ENCODE measurements at places on chromosomes 3 and 15.

- peak; percentile 10 for DNase-seq
These were observed 111.7 kb downstream of the NUP210 start for GRCh38 chr3:13308380-13308801.

DNA sequence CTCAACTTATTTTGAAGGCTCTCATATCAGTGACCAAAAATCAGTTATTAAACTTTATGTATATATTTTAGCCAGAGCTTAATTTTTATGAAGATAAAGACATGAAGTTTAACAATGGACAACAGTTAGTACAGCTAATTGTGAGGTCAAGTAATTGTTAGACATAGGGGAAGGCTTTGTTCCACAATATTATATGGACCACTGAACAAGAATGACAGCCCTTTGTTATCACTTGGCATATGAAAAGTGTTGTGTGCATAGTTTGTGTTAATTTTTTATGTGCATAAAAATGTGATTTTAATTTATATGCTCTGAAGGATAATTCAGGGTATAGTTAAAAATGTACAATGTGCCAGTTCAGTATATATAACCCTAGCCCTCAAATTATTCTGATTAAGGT is 12.0 kb downstream of the DNAJC19 start:
- DNase-seq, result no peak

- no peak for DNase-seq
These were observed 30.2 kb downstream of the RPLP1 start for GRCh38 chr15:69482686-69483256.

- DNase-seq, result no peak
These were observed 74.2 kb upstream of the ICE2 start for GRCh38 chr15:60553163-60553562.

- no peak for DNase-seq
These were observed 85.9 kb upstream of the SYNPR start for GRCh38 chr3:63192248-63192647.

DNA sequence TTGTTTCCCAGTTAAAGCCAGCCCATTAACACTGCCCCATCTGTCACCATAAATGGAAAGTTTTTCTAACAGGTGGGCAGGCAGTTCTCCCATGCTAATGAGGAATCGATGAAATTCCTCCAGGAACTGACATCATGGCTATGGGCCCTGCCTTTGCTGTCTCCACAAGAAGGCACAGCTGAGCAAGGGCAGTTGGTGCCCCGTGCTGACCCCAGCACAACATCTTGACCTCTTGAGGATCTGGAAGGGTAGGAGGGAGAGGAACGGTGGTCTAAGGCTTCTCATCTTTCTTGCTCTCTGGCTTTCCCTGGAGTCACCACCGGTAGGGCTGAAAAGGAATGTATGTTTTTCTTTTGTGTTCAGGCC is 46.7 kb downstream of the CHCHD6 start:
- DNase-seq, result peak; percentile 26

- DNase-seq, result no peak
These were observed 50.6 kb upstream of the PHLDB2 start for GRCh38 chr3:111808439-111808838.

DNA sequence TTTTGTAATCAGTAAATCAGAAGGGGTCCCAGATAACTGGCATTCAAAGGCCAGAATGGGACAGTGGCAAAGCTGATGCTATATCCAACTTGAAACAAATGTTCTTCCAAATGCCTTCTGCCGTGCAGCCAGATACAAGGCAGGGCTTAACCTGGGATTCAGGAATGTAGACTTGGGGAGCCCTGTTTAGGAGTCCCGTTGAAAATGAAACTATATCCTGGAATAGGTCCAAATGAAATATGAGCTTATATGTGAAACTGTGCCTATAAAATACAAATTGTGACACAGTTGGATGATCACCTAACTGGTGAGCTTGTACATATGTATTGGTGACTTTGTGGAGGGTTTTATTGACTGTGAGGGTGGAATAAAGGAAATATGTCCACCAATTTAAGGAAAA is 28.7 kb downstream of the FRMD4B start:
- DNase-seq, result no peak

Data from Caki2 (cell line).